NCI-H1694 (cell line): ENCODE measurements at places on chromosomes 11 and 22.

DNA sequence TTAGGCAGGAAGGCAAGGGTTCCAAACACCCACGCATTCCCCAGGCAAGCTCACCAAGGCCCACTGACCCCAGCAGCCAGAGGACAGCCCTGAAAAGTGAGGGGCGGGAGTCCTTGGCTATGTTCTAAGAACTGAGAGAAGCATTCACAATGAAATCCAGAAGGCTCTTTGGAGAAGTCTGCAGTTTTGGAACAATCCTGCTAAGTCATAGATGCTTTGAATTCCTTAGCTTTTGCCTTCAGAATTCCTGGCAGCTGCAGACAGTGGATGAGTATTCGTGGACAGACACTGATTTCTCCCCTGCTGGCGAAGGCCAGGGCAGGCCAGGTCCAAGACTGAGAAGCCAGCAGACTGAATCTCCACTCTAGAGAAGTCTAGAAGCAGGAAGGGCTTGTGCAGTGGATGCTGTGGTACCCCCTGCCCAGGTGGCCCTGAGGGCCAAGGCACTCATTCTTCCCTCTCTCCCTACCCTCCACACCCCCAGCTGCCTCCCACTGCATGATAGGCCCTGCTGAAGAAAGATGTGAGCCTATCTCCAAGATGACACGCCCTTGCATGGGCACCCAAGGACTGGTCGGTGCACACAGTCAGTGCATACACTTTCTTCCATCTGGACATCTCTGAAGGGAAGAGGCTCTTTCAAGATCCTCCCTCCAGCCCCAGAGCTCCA is 133.2 kb upstream of the TEAD1 start:
- no peak for DNase-seq

DNA sequence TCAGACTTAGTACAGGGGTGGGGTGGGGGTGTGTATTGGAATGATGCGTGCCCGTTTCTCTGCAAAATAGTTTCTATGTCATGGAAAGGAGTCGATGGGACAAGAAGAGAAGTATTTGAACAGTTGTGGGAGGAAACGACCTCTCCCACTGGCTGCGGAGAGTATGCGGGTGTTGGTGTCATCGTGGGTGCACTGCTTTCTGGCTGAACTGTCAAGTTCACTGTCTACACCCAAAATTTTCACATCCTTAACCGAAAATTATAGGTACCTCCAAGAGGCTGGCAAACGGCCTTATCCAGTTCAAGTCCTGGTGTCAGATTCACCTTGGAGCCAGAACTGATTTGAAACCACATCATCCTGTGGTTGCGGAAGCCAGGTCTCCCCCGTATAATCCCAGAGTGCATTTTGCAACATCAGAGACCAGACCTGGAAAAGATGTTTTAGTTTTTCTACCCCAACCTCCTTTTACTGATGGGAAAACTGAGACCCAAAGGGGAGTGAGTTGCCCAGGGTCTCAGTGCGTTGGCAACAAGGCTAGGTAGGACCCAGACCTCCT is 497 bp upstream of the SSRP1 start:
- DNase-seq, result no peak

DNA sequence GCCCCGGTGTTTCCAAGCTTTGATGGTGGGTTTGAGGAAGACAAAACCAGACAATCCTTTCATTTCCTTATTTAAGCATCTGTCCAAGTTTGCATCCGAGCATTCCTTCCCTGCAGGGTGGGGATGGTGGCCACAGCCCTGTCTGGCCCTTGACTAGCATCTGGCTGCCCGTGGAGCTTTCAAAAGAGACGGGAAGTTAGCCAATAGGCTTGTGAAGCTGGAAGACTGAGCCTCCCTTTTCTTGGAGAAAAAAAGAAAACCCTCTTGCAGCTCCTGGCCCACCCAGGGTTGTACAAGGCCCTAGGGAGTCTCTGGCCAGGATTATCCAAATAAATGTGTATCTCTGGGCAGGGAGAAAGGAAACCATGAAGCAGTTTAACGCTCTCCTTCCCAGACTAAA is 60.6 kb downstream of the MICAL2 start:
- no peak for DNase-seq

GRCh38 chr22:20198557-20199319 is 47.9 kb upstream of the CCDC188 start:
- no peak for DNase-seq

- DNase-seq, result no peak
These were observed 5.6 kb upstream of the GTSE1 start for GRCh38 chr22:46290843-46291785.

- DNase-seq, result peak; percentile 83
These were observed 374.8 kb downstream of the MIAT start for GRCh38 chr22:27032091-27032761.

GRCh38 chr11:34439610-34440198 is 970 bp downstream of the CAT start:
- DNase-seq, result no peak
